Cerebellum (tissue), 4 donors: ENCODE measurements at places on chromosomes 13 and 19. TPM values are rescaled to one million over a fixed set of nuclear protein-coding genes. Genes with fewer than 3 reads are reported as not detected.

DNA sequence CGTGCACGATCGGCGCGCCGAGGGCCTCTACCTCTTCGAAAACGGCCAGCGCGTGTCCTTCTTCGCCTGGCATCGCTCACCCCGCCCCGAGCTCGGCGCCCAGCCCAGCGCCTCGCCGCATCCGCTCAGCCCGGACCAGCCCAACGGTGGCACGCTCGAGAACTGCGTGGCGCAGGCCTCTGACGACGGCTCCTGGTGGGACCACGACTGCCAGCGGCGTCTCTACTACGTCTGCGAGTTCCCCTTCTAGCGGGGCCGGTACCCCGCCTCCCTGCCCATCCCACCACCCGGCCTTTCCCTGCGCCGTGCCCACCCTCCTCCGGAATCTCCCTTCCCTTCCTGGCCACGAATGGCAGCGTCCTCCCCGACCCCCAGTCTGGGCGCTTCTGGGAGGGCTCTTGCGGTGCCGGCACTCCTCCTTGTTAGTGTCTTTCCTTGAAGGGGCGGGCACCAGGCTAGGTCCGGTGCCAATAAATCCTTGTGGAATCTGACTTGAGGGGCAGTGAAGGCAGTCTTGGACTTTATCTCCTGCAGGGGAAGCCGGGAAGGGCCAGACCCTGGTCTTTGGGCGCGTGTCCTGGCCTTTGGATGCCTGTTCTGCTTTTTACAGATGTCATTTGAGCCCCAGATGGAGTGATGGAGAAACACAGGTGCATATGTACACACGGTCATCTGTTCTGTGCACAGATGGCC is 2.2 kb downstream of the CLEC11A start:
- no peak for DNase-seq

The SIGLECL1 gene
- total RNA-seq = not detected

DNA sequence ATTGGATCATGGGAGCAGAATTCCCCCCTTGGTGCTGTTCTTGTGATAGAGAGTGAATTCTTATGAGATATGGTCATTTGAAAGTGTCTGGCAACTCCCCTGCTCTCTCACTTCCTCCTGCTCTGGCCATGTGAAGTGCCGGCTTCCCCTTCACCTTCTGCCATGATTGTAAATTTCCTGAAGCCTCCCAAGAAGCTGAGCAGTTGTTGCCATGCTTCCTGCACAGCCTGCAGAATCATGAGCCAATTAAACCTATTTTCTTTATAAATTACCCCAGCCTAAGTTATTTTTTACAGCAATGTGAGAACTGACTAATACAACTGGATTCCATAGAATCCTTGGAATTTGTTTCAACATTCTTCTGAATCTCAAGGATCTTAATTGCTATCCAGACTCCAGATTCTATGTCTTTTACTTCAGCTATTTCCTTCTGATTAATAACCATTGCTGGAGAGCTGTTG is 328.1 kb downstream of the SLITRK5 start:
- DNase-seq = no peak

The KLF1 gene
- total RNA-seq = 0.73 TPM

The RASL11A gene
- 4.0 TPM for total RNA-seq
